Vagina (tissue), 2 donors: ENCODE measurements at places on chromosomes 1 and 21.

DNA sequence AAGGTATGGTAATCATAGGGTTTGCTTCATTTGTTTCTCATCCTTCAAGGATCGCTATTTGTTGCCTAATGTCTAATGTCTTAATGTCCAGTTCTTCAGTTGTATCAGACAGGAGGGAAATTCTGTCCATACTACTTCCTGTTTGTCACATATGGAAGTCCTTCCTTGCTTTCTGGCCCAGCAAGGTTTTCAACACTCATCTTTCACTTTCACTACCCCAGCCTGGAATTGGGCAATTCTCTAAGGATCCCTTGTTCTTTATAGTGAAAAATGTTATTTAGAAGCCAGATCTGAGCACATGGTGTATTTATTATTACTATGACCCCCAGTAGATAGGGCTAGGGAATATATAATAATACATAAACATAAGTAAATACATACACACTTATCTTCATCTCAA lies 50.6 kb upstream of the SLC35A3 start:
- DNase-seq, result no peak

DNA sequence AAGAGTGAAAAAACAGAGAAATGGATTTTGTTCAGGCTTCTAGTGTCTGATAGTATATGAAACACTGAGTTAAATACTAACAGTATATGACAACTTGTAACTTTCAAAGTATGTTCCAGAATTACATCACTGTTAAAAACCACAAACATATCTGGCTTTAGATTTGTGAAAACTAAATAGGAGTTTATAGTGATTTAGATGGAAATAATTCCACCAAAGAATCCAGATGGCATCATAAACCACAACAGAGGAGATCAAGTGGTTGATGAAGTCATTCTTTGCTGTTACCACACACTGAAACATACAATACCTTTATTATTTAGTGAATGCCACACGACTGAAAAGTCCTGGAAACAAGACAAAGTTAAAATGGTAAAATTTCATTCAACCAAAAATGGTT lies 37.2 kb downstream of the ALG14 start:
- DNase-seq, result no peak

- no peak for DNase-seq
These were observed 54.4 kb downstream of the CNIH3 start for GRCh38 chr1:224670506-224670905.

- DNase-seq, result no peak
These were observed 16.9 kb downstream of the IBA57 start for GRCh38 chr1:228182296-228183030.

DNA sequence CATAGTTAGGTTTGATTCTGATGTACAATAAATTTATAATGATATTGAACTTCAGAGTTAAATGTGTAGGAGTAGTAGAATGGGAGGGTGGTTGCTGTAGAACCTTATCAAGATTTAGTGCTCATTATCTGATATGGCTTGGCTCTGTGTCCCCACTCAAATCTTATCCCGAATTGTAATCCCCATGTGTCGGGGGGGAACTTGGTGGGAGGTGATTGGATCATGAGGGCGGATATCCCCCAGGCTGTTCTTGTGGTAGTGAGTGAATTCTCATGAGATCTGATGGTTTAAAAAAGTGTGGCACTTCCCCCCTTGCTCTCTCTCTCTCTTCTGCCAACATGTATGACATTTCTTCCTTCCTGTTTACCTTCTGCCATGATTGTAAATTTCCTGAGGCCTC lies 265.5 kb downstream of the GRIK1 start:
- no peak for DNase-seq

- DNase-seq, result no peak
These were observed 659 bp downstream of the FAF1 start for GRCh38 chr1:50959303-50959912.

GRCh38 chr1:21335088-21335691 lies 44.9 kb upstream of the ECE1 start:
- DNase-seq, result no peak

- DNase-seq, result no peak
These were observed 68.7 kb upstream of the FAM3B start for GRCh38 chr21:41247561-41248545.

GRCh38 chr1:43156026-43156425 lies 16.1 kb downstream of the EBNA1BP2 start:
- DNase-seq, result no peak

GRCh38 chr1:202565890-202566602 lies 144.2 kb downstream of the SYT2 start:
- DNase-seq, result no peak

- no peak for DNase-seq
These were observed 527.7 kb upstream of the TMPRSS15 start for GRCh38 chr21:18931237-18931636.

DNA sequence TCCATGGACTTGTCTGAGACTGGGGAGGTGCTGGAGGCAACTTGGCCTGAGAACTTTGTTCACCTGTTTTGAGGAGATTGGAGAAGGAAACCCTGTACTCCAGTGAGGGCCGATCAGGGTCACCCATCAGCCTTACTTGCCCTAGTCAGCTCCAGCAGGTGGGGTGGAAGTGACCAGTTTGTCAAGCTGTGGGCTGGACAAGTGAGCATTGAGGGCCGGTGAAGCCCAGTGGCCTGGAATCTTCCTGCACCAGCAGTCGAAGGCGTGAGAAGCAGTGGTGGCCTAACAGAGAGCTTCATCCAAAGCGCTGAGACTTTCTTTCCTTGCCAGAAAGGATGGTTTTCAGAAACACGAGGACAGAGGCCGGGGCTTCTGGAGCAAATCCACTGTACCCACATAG lies 9.6 kb downstream of the SLC37A1 start:
- no peak for DNase-seq

DNA sequence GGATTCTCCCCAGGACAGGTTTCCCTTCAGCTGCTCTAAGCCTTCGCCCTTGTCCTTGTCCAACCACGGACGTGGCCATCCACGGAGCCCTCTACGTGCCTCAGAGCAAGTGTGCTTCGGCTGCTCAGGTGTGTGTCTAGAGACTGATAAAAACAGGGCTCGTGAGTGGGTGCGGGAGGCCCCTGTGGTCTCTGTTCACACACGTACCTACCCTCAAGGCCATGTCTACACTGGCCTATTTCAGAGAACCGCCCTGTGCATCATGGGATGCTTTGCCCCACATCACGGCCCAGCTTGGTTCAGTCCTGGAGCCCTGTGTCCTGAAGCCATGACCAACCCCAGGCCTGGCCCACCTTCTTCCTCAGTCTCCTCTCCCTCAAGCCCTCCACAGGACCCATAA lies 24.6 kb upstream of the RUNX3 start:
- DNase-seq, result no peak
